WTC11 (cell line): ENCODE measurements at places on chromosomes 16 and 17. TPM values are rescaled to one million over a fixed set of nuclear protein-coding genes. Genes with fewer than 3 reads are reported as not detected.

RPS15A gene
- total RNA-seq: 1,612 to 1,889 TPM (median 1,831 TPM) in 3 replicates

RUSF1 gene
- 35.9 to 41.8 TPM (median 39.4 TPM) in 3 replicates for total RNA-seq

OTOP3 gene
- not detected in 3 replicates for total RNA-seq

ZG16 gene
- total RNA-seq: not detected in 3 replicates

ABCA3 gene
- total RNA-seq: 12.1 to 16.8 TPM (median 15.9 TPM) in 3 replicates

RAC3 gene
- 135 to 163 TPM (median 138 TPM) in 3 replicates for total RNA-seq

TMEM100 gene
- 0.39 to 1.1 TPM (median 0.57 TPM) in 3 replicates for total RNA-seq

MYH2 gene
- total RNA-seq: 1.1 to 1.5 TPM (median 1.5 TPM) in 3 replicates

LRRC3C gene
- not detected in 3 replicates for total RNA-seq

CSH1 gene
- not detected in 3 replicates for total RNA-seq

OTOP2 gene
- not detected in 3 replicates for total RNA-seq

G6PC1 gene
- total RNA-seq: 0.37 TPM in 1 of 3 replicates, not detected in the others

CTRL gene
- total RNA-seq: 1.7 to 3.6 TPM (median 2.8 TPM) in 3 replicates

CCL1 gene
- not detected in 3 replicates for total RNA-seq

TAC4 gene
- not detected in 3 replicates for total RNA-seq

ELMO3 gene
- 13.6 to 15.6 TPM (median 15.3 TPM) in 3 replicates for total RNA-seq

KNOP1 gene
- total RNA-seq: 87.4 to 102 TPM (median 93.4 TPM) in 3 replicates

ZNF629 gene
- 18.7 to 20.0 TPM (median 19.7 TPM) in 3 replicates for total RNA-seq

CCDC40 gene
- total RNA-seq: 15.1 to 16.3 TPM (median 15.2 TPM) in 3 replicates

ZNF821 gene
- total RNA-seq: 14.1 to 16.2 TPM (median 15.4 TPM) in 3 replicates

KRT13 gene
- not detected in 3 replicates for total RNA-seq

SLC5A11 gene
- total RNA-seq: 0.11 to 0.23 TPM in 2 of 3 replicates, not detected in the other

AGRP gene
- not detected in 3 replicates for total RNA-seq

ITPRIPL2 gene
- 5.3 to 7.1 TPM (median 6.6 TPM) in 3 replicates for total RNA-seq

MMP15 gene
- total RNA-seq: 55.5 to 60.7 TPM (median 58.2 TPM) in 3 replicates

MT4 gene
- not detected in 3 replicates for total RNA-seq

CIBAR2 gene
- not detected in 3 replicates for total RNA-seq

IGSF6 gene
- total RNA-seq: 0.25 TPM in 1 of 3 replicates, not detected in the others

RPS2 gene
- total RNA-seq: 4,395 to 4,767 TPM (median 4,632 TPM) in 3 replicates

B4GALNT2 gene
- 0.02 to 0.04 TPM (median 0.02 TPM) in 3 replicates for total RNA-seq

SLFN14 gene
- not detected in 3 replicates for total RNA-seq

ARHGAP44 gene
- 22.7 to 23.8 TPM (median 22.8 TPM) in 3 replicates for total RNA-seq

KIF18B gene
- 62.2 to 82.2 TPM (median 66.3 TPM) in 3 replicates for total RNA-seq

TNS4 gene
- 0.55 to 0.87 TPM (median 0.80 TPM) in 3 replicates for total RNA-seq

SNX20 gene
- 0.14 TPM in 1 of 3 replicates, not detected in the others for total RNA-seq
